ENCODE measurements at places on chromosomes 1 and 21. TPM values are rescaled to one million over a fixed set of nuclear protein-coding genes. Genes with fewer than 3 reads are reported as not detected.

The SLC44A5 gene
- 2.3 TPM for polyA plus RNA-seq

The CLIC6 gene
- not detected for polyA plus RNA-seq

The VWA1 gene
- polyA plus RNA-seq: not detected

The NBPF10 gene
- polyA plus RNA-seq: 0.07 TPM

The TRMT13 gene
- polyA plus RNA-seq: 9.2 TPM

The LAMC2 gene
- not detected for polyA plus RNA-seq

The TMEM200B gene
- polyA plus RNA-seq: not detected

The LCE1A gene
- not detected for polyA plus RNA-seq

The OR2L8 gene
- not detected for polyA plus RNA-seq

The ERICH3 gene
- not detected for polyA plus RNA-seq

The UMODL1 gene
- polyA plus RNA-seq: not detected

The DDR2 gene
- polyA plus RNA-seq: not detected

The OR2T6 gene
- not detected for polyA plus RNA-seq
